ENCODE measurements at places on chromosomes 3 and 15.

GRCh38 chr3:75101329-75102147 is 487.1 kb upstream of the CNTN3 start:
- no peak for DNase-seq

DNA sequence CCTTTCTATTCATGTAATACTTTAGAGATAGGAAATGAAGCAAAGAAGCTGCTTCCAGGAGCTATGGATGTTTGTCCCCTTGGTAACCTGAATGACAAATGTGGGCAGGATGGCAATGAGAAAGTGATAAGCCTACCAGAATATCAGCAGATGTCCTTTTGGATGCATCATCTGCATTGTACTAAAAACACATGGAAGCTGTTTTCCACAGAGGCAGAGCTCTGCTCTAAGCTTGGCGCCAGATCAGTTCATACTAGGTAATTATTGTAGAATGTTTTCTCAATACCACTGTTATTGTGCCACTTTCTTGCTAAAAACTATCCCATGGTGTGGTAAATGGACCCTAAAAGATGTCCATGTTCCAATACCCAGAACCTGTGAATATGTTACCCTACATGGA is 100.2 kb downstream of the DTWD1 start:
- no peak for DNase-seq

GRCh38 chr3:34258271-34258998 is 460.0 kb downstream of the PDCD6IP start:
- DNase-seq, result no peak

DNA sequence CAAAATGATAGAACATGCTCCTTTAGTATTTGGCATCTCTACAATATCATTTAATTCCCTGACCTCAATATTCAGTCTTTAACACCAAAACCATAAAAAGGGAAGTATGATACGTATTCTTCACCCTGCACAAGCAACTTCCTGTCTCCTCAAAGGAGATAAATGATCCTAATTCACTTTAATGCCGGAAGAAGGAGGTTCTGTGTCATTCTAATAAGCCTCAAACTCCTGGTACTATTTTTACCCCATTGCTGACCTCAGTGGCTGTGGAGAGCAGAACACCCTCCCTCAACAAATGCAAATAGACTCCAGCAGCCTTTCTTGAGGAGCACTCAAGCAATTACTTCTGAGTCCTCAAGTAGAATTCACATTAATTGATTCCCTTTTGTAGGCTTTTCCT is 173.3 kb downstream of the TMEM108 start:
- peak; percentile 97 for DNase-seq

DNA sequence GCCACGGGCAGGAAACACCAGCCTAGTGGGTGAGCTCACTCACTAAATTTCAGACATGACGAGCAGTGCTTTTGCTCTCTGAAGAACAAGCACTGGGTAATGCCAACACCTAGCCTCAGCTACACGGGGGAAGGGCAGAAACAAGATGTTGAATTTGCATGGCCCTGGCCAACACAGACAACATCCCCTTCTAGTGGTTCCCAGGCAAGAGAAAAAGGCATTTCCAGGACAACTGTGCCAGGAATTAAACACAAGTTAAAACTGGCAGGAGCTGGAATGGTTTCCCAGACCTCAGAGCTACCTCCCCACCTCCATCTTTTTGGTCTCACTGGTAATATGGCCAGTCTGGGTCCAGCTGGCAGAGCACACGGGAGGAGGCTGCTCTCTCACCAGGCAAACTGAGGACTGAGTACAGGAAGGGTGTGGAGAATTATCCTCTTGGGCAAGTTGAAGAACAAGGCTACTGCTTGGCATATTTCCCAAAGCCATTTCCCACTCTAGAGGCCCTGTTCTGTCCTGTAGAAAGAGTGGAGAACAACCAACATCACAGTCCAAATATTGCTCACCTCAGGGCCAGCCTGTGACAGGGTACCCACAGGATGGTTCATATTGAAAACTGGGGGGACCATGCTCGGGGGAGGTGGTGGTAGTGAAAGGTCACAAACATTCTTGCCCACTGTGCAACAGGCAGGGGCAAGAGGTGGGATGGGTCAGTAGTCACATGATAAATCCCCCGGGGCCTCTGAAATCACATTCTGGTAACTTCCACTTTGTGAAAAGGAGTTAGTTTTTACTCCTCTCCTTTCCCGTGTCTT is 26.5 kb downstream of the TSPAN3 start:
- DNase-seq, result no peak

DNA sequence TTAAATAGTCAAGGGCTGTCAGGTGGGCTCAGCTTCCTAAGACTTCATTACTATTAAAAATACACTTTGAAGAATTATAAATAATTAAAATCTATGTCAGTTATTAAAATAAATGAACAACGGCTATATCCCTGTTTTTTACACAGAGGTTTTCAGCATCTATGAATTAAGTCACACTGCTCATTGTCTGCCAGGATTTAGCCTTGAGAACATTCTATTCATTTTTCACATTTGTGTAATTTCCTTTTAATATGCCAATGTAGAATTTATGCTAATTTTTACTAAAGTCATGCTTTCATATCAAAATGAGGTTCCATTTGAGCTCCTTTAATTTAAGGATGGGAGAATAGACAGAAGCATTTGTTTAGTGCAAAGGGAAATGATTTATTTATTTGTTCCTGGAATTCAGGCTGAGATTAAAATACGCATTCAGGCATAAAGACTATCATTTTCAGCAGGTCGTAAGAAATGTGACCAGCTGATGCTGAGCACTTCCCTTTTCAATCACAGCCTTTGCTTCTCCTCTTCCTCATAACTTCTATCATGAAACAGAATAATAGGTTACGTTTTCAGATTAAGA is 345.1 kb downstream of the MFSD1 start:
- no peak for DNase-seq

GRCh38 chr3:101146946-101147345 is 153.7 kb upstream of the ABI3BP start:
- peak; percentile 83 for DNase-seq

- no peak for DNase-seq
Observed at GRCh38 chr3:150469931-150470740, 62.0 kb downstream of the TSC22D2 start.

GRCh38 chr3:4562595-4562994 is 69.4 kb downstream of the ITPR1 start:
- no peak for DNase-seq

Data from MV-4-11 (cell line).